DMS53 (cell line): ENCODE measurements at places on chromosomes 5 and 9.

GRCh38 chr5:66854416-66854815, 258.2 kb downstream of the MAST4 start:
- DNase-seq, result no peak

- no peak for DNase-seq
These were observed 168.6 kb downstream of the SLC12A2 start for GRCh38 chr5:128252196-128252595.

GRCh38 chr5:143249851-143250250, 153.6 kb downstream of the NR3C1 start:
- DNase-seq, result no peak

DNA sequence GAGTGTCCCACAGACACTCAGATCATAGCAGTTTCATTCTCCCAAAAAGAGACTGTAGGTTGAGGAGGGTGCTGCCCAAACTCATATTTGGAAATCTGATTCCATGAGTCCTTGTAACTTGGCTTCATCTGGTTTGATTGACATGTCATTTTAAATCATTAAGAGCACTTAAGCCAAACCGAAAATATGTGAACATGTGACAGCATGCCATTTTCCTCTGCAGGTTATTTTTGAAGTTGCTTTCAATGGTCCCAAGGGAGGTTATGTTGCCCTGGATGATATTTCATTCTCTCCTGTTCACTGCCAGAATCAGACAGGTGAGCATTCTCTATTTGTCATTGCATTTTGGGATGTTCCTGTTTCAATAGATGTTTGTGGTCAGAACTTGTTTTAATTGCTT, 87.6 kb downstream of the MAMDC2 start:
- DNase-seq, result no peak

- peak; percentile 99 for DNase-seq
These were observed 19.7 kb upstream of the GARNL3 start for GRCh38 chr9:127244609-127245601.

DNA sequence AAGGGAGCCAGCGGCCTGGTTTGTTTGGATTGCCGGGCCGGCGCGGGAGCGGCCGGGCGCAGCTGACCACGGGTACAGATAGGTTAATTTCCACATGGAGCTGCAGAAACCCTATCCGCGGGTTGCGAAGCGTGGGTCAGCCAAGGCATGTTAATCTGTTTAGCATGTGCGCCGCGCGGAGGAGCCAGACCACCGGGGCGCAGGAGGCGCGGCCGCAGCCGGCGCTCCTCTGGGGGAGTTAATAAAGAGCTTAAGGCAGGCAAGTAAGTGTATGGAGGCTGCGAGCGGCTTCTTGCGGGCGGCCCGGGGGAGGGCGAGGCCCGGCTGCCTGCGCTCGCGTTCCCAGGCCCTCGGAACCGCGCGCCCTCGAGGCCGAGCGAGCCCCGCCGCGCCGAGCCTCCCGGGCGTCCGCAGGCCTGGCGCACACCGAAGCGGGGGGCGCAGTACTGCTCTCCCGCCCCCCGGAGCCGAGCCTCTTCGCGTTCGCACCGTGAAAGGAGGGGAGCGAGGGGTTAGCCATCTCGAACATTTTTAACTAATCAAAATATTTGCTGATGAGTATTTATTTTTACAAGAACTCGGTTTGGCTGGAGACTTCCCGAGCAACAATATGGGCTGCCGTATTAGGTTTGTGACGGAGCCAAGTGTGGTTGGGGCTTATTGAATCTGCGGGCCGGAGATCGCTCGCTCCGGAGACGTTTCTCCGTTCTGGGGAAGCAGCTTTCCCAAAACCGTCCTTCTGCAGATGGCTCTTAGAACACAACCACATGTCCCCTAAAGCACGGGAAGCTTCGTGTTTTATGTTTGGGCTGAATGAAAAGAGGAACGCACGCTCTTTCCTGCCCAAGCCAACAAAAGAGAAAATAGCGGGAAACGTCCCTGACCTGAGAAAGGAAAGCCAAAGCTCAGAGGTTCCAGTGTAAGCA, 28.8 kb downstream of the FOXD1 start:
- peak; percentile 53 for DNase-seq

GRCh38 chr9:128457207-128457606, 1.4 kb downstream of the ODF2 start:
- no peak for DNase-seq

DNA sequence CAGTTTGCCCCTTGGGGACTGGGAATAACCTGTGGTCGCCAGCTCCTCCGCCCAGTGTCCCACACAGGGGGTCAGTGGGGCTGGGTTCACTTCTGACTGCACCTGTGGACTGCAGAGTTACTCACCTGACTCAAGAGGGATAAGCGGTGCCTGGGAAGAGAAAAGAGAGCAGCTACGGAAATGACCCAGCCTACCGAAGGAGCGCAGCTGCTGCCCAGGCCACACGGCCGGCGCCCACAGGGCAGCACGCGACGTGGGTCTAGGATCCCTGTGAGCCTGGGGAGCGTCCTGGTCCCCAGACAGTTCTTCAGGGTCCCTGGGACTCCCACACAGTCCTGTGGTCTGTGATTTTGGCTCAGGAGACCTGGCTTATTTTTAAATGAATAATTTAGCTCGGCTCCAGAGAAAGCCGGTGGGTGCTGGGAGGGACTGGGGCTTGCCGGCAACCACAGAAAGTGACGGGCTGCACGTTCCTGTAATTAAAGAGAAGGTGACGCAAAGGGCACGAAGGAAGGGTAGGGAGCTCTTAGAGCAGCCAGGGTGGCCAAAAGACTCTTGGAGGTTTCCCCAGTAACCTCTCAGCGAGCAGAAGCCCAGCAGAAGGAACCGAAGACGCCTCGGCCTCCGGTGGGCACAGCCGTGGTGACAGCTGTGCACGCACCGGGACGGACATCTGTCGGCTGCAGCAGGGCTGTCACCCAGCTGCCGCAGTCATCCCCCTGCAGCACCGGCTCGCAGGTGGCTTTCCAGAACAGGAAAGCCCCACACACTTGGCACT, 97.5 kb upstream of the FCN2 start:
- no peak for DNase-seq

- DNase-seq, result no peak
These were observed 2.3 kb downstream of the SPATA24 start for GRCh38 chr5:139401546-139401945.

DNA sequence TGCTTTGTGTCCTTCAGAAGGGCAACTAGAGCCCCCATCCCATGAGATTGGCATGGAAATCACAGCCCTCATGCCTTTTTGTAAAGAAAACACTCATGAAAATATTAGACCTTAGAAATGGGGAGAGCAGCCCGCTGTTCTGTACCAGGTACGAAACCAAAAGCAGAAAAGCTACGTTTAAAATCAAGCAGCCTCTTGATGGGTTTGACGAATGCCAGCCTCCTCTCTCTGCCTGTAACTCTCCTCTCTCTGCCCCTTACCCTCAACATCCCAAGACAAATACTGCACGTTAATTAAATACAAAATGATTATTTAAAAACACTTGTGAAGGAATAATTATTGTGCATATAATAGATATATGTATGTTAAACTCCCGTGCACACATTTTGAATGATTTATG, 331.7 kb upstream of the PANK3 start:
- no peak for DNase-seq
